ENCODE measurements at places on chromosomes 3 and 15.

DNA sequence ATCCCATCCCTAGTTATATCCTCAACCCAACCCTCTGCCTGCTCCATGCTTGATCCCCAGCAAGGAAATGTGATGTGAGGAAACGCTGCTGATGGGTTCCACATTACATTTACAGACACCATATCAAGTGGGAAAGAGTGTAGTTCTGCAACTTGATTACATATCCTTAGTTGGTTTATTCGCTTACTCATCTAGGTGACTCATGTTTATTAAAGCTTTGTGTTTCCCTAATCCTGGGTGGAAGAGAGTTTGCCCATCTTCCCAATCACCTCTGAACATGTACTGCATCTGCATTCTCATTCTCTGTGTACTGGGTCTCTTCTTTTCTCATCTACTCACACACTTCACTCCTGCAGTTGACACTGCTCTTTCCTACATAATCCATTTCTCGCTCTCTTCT, 91.7 kb upstream of the PDZRN3 start:
- no peak for DNase-seq

- DNase-seq = no peak
Observed at GRCh38 chr3:46594723-46595122, 17.6 kb upstream of the FAM240A start.

DNA sequence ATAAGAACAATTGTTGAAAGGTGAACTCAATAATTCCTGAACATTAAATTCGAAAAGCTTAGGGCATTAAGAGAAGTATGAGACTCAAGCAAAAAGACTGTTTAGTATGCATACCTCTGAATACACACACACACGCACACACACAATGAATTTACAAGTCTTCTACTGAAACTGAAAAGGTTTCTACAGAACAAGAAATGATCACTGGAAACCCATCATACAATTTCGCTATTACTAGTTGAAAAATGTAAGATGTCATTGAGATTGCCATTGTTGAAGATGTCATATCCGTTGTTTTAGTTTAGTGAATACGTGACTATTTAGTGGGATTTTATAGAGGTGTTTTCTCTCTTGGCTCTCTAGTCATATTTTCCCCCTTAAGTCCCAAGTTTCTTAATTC, 106.8 kb downstream of the FOXB1 start:
- DNase-seq = no peak

DNA sequence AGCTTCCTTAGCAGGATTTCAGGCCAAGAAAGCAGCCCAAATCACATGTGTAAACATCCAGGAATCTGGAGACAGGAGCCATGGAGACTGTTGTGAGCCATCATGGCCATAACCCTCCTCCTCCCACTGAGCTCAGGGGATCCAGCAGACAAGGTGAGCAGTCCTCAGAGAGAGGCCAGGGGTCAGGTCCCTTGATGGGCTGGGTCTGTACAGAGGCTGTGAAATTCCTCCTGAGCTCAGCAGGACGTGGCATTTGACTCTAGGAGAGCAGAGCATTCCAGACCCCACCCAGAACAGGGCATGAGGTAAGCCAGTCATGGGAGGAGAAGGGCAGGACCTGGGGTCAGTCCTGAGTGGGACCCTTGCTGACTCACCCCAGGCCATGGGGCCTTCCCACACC, 67.0 kb upstream of the ACAN start:
- DNase-seq = no peak

GRCh38 chr3:8368598-8368997, 133.0 kb upstream of the LMCD1 start:
- no peak for DNase-seq

DNA sequence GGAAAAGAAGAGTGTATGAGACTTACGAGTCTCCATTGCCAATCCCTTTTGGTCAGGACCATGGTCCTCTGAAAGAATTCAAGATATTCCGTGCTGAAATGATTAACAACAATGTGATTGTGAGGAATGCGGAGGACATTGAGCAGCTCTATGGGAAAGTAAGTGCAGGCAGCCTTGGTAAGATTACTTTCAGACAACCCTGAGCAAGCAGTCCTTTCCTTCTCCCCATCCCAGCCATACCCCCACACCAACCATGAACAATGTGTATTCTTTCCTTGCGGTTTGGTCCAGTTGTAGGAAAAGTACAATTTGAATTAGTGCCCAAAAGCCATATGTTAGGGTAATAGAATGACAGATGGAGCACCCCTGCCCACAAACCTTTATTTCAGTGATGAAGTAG, 5.6 kb downstream of the TSEN2 start:
- DNase-seq = no peak

- no peak for DNase-seq
Observed at GRCh38 chr15:35107122-35107521, 22.0 kb upstream of the NANOGP8 start.

GRCh38 chr3:47961815-47962606, 54.2 kb downstream of the MAP4 start:
- DNase-seq = no peak

DNA sequence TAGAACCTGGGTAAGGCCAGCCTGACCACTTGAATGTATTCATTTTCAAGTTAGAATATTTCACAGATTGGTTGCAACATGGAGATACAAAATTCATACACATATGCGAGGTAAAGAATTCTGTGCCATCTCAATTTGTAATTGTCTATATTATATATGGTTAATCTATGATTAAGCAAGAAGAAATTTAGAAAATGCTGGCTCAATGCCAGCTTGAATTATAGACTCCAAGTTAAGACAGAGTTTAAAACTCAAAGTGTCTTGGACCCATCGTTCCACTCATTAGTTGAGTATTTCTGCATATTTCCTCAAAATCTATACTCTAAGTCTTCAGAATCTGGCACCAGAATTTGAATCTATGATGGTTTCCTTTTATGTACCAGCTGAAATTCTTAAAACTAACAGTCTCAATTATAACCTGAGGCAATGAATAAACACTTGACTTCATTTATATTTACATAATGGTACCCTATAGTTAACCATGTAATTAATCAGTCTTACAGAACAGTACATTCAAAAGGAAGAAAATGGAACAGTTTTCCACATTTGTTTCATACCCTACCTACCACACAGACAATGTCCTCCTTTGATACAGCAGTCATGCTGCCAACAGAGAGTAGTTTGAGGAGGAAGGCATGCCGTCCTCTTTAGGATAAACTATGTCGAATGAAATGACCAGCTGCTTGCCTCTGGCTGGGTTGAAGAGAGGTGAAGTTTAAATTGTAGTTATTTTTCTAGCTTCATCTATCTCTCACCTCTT, 95.7 kb downstream of the CD47 start:
- DNase-seq = no peak

DNA sequence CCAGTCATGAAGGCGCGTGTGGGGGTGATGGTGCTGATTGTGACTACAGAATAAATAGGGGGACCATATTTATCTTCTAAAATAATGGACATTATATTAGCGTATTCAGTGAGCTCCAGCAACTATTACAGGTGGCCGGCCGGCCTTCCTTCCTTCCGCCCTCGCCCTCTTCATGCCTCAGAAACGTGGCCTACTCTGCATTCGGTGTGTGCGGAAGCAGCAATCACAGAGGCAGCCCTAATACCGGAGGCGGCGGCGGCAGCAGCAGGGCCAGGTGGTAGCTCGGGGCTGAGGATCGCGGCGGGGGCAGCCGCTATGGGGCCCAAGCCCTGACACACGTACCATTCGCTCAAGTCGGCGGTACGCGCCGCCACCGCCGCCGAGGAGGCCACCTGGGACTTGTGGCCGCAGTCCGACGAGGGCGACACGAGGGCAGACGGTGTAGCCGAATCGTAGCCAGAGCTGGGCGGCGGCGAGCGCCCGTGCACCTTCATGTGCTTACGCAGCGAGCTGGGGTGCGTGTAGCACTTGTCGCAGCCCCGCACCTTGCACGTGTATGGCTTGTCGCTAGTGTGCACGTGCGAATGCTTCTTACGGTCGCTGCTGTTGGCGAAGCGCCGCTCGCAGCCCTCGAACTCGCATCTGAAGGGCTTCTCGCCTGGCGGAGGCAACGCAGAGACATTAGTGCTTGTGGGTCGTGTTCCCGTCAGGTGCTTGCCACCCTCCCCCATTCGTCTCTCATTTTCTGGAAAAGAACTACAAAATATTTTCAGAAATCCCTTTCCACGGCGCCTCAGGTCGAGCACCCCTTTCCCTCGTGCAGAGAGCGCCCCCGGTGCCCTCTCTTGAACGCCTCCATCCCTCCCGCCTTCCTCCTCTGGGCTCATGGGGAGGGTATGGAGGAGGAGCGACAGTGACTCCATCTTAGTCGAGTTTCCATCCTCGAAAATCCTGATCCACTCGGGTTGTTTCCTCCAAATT, 15.5 kb downstream of the ZIC4 start:
- no peak for DNase-seq

DNA sequence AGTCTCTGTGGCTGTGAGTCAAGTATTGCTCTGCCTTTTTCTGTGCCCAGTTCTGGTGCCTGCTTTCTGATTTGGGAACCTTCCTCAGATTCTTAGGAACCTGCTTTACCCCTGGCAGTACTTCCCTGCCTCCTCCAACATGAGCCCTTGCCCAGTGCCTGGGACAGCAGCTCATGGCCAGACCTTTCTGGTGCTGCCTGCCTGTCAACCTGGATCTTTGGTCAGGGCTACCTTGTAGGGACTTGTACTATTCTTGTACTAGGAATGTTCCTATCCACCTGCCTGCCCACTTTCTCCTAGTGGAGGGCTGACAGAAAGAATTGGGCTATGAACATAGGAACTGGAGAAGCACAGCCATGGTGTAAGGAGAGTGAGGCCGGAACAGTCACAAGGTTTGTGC, 28.8 kb upstream of the EPHB1 start:
- DNase-seq = no peak

GRCh38 chr15:91865950-91866349, 12.4 kb downstream of the SLCO3A1 start:
- DNase-seq = no peak

- DNase-seq = no peak
Observed at GRCh38 chr3:130671545-130672312, 74.9 kb downstream of the PIK3R4 start.

DNA sequence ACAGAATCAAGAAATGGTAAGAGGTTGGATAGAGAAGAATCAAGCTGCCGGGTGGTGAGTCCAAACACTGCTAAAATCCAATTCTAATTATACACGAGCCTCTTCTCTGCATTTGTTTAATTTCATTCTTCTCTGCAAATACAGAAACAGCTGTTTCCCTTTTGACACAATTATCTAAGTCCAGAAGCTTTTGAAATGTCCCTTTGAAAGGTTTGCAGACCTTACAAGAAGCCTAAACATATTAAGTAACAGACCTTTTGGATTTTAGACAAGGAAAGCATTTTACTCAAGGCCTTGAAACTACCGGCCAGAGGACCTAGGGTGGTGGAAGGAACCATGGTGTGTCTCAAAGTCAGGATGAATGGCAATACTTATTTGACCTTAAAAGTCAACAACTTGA, 403.8 kb upstream of the ADAMTS9 start:
- no peak for DNase-seq

DNA sequence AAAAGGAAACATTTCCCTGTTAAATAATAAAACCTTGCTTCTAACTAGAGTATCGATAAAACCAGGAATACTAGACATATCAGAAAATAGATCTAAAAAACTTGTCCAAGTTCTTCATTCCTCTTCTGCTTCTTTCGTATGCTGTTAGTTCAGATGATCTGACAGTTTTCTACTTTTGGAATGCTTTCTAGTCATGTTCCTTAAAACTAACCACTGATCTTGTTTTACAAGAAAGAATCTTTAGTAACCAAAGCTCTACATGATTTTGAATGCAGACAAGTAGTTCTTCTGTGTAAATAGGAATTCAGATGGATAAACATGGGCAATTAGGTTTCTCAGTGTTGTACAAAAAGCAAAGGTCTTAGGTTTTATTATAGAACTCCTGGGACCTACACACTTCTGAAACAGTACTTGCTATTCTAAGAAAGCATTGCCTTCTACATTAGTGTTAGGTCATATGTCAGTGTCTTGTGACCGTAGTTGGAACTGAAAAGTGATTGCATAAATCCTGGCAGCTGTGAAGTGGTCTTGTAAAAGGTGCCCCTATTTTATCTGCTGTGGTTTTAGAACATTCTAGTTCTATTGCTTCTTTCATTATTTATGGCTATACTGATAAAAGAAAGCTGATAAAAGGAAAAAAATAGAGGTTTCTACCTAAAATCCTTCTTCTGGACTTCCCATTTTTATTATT, 40.7 kb downstream of the SNRK start:
- DNase-seq = no peak

- DNase-seq = no peak
Observed at GRCh38 chr3:23094412-23094811, 108.7 kb upstream of the UBE2E2 start.

- no peak for DNase-seq
Observed at GRCh38 chr3:81462921-81463320, 298.5 kb downstream of the GBE1 start.

DNA sequence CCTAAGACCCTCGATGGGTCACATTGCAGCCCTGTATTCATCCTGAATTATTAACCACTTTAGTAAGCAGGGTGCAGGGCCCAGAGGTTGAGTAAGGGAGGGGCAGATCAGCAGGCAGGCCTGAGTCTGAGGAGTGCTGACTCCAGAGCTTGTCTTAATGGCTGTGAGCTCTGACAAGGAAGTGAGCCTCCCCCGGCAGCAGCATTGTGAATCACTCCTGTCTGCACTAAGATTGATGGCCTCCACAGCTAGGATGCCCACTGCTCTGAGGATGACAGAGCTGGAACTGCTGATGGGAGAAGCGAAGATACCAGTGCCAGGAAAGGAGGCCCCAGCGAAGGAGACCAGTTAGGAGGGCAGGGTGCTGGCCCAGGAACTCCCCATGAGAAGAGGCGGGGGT, 46.5 kb upstream of the CCDC174 start:
- DNase-seq = no peak

DNA sequence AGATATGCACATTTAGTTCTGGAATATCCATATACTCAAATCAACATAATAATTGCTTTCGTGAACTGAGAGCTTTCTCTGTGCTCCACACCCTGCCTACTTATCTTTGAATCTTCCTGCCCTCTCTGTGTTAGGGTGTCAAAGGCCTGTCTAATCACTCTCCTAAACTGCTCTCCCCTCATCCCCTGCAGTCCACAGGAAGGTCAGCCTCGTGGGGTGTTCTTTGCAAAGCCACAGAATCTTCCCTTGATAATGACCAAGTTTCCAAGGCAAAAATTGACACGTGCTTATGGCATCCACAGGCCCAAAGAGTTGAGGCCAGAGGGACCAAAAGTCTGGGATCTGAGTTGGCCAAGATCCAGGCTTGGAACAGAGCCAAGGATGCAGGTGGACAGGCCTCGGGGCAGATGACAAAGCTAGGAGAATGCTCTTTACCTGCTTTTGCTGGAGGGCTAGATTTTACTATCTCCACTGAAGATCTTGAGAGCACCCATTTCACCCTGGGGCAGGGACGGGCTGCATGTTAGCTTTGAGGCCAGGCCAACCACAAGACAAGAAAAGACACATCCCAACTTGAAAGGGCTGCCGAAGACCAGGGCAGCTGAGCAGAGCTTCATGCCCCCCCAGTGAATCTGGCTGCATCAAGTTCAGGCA, 20.4 kb downstream of the BHLHE40 start:
- DNase-seq = peak; percentile 14

GRCh38 chr15:82044373-82045178, 1.2 kb downstream of the MEX3B start:
- DNase-seq = no peak

Data from NCI-H187 (cell line).